ENCODE measurements at places on chromosomes 13 and 19. TPM values are rescaled to one million over a fixed set of nuclear protein-coding genes. Genes with fewer than 3 reads are reported as not detected.

GRIK5 gene
- 20.8 TPM for total RNA-seq

DNA sequence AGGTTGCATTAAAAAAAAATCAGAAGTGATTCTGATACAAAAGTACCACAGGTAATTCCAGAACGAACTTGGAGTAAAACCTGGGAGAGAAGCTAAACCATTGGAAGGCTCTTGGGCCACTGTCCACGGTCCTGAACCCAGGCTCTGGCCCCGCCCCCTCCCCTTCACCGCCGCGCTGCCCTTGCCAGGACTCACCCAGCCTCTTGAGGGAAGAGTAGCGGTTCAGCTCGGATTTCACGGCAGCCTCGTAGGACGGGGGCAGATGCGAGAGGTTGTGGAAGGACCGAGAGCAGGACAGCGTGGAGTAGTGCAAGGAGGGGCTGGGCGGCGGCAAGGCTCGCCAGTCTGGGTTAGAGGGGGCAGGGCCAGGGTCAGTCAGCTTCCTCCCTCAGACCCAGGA, 5.7 kb downstream of the SHISA7 start:
- no peaks in the 10 kb centered on the region for H3K36me3 ChIP-seq
- no peak for DNase-seq
- H3K27ac ChIP-seq = no peak overlapping the region
- H3K4me3 ChIP-seq = no peak overlapping the region
- H3K27me3 ChIP-seq = no peaks in the 10 kb centered on the region

DNA sequence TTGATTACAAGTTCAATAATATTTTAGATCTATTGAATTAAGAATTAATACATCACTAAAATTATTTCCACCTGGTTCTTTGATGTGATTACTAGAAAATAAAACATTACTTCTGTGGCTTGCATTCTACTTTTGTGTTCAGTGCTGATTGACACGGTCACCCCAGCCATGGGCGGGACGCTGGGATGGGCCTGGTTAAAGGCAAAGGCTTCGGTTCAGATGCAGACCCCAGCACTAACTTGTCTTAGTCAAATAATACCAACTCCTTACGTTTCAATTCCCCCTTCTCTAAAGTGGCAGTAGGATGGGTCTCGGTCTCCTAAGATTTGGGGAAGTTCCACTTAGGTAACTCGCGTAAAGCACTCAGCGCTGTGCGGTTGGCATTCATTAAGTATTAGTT, 144.9 kb downstream of the URI1 start:
- no peaks in the 10 kb centered on the region for H3K36me3 ChIP-seq
- no peak overlapping the region for H3K27ac ChIP-seq
- DNase-seq = no peak
- H3K4me1 ChIP-seq = no peaks in the 10 kb centered on the region
- no peak overlapping the region for H3K4me3 ChIP-seq

DNA sequence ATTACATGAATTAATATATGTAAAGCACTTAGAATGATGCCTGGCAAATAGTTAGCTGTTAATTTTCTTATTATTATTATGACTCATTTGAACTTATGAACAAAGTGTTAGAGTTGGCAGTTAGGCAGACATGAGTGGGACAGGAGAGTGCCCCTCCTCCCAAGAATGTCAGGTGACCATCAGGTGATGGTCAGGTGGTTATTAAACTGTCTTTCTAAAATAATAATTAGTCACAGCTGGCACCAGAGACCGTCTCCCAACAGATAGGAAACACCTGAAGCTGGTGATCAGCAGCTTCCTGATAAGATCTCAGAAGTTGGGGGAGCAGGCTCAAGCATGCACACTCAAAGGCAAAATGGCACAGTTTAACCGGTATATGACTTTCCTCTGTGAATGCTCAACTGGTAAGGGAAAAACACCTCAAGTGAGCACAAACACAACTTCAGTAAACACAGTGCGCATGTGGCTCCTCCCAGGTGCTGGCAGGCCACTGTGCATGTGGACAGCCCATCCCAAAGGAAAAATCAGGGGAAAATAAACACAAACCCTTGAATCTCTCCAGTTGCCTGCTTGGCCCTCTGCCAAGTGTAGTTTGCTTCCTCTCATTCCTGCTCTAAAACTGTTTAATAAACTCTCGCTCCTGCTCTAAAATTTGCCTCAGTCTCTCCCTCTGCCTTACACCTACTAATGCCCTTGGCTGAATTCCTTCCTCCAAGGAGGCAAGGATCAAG, 54.0 kb downstream of the FLT1 start:
- H3K36me3 ChIP-seq = no peaks in the 10 kb centered on the region
- no peak for DNase-seq
- H3K27ac ChIP-seq = no peak overlapping the region
- H3K4me1 ChIP-seq = no peaks in the 10 kb centered on the region
- H3K27me3 ChIP-seq = no peaks in the 10 kb centered on the region

DNA sequence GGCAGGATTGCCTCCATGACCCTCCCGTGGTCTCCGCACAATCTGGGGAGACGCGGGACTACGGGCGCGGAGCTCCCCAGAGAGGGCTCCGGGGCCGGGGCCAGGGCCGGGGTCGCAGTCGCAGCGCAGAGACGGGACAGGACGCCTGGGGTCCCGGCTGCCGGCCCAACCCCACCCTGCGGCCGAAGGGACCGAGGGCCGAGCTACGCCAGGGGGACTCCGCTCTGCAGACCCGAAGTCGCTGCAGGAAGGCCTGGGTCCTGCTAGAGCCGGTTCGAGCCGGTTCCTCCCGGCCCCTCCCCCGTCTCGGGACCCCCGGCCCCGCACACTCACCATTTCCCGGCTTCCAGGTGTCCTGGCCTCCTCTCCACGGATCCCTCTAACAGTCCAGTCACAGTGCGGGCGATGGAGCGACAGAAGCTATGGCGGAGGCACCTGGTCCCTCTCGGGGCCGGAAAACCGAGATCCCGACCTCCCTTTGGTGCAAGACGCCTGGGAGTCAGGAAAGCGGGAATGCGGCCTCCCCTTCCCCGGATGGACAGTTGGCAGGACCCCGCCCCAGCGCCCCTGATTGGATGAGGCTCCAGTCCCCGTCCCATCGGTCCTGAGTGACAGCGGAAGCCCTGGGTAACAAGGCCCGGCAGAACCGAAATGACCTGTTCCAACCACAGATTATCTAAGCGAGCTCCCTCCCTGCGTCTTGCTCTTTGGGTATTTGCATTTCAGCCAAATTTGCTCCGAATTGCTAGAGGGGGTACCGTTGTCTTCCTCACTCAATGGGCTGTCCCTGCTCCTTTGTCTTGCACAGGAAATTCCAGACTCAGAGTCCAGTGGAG, at the start of gene ZNF625:
Gene ZNF625, minus strand, starts transcription at position 512 of the 836 bp plus-strand sequence. Its CDS starts 176 bp downstream, at position 336.
- no peaks in the 10 kb centered on the region for H3K27me3 ChIP-seq
- H3K36me3 ChIP-seq = no peaks in the 10 kb centered on the region
- peak within 1 kb of the TSS; percentile 39 for H3K27ac ChIP-seq
- peak; percentile 91 for DNase-seq
- H3K4me1 ChIP-seq = no peaks in the 10 kb centered on the region
- H3K4me3 ChIP-seq = peak within 1 kb of the TSS; percentile 80

Measured in aorta (tissue), 5 donors.